ENCODE measurements at places on chromosomes 7 and 10.

DNA sequence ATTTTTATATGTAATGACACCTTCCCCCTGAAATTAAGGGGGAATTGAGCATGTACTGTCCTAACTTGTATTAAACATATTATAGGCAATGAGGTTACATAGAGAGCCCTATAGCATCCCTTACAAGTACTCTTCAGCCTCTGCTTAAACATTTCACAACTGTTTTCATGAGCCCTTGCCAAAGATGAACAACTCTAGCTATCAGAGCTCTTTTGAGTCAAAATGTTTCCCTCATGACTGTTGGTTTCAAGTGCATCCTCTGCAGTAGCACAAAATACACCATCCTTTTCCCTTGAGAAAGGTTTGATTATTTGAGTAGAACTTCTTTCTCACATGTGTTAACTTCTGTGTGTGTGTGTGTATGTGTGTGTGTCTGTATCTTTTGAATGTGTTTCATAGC, 1157.6 kb upstream of the CELF2 start:
- DNase-seq = no peak

DNA sequence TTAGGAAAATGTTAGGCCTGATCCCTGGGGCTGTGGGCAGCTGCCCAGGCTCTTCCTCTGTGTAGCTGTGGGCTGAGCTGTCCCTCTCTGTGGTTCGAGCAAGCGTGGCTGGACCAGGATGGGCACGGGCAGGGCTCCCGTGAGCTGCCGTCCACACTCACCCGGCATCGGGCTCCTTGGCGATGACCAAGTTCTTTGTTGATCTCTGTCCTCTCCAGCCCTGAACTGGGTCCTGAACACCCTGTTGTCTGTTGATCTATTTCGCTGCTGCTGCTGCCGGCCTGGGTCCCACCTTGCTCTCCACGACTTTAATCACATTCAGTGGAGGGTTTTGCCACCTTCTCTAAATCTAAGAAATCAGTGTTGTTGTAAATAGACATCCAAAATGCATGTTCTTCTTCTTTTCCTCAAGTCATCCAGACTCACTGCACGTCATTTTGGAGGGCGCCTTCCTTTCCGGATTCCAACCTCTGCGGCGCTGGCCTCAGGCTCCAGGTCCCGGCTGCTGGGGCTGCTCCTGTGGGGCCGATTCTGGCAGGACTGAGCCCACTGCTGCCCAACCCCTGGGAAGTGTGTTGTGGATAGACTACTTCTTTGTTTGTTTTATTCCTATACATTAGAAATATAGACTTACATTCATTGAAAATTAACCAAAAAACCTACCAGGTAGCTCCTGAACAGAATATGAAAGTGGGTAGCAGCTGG, 100.6 kb downstream of the DYNC2I1 start:
- no peak for DNase-seq

GRCh38 chr7:83697804-83698530, 49.0 kb upstream of the SEMA3E start:
- no peak for DNase-seq

DNA sequence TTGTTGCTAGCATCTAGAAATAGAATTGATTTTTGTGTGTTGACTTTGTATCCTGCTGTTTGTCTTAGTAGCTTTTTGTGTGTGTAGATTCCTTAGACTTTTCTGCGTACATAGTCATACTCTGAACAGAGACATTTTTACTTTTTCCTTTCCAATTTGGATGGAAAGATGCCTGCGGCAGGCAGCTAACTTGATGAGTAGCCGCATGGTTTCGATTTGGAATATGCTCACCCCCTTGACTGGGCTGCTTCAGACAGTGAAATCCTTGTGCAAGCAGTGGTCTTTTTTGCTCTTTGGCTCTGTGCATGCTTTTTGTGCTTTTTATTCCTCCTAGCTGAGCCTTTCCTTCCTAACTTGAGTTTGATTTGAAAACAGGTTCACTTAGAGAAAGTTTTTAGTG, 71.8 kb downstream of the HHEX start:
- no peak for DNase-seq

- DNase-seq = no peak
Measured at GRCh38 chr10:123148414-123149161, 652 bp downstream of the HMX2 start.

DNA sequence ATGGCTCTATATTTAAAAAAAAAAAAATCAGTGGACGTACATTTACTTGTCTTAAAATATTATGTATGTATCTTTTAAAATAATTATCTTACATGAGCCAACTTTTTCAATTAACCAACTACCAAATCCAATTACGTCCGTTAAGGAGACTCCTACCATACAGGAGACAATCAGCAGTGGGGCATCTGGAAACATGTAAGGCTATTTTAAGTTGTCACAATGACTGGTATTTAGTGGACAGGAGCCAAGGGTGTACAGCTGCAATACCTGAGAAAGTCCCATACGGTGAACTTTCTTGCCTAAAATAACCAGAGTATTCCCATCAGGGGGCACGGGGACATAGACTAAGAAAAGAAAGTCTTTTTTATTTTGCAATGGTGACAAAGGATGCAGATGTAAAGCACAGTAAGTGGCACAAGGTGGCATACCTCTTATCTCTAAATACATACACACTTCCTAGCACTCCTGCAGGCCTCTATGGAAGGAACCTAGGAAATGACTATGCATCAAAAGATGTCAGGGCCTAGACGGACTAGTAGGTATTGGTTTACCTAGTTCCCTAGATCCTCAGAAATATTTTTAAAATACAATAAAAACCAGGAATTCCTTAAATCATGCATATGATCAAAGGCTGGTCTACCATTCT, 16.0 kb upstream of the TLL2 start:
- DNase-seq = no peak

GRCh38 chr7:132106491-132106890, 469.8 kb downstream of the PLXNA4 start:
- no peak for DNase-seq

DNA sequence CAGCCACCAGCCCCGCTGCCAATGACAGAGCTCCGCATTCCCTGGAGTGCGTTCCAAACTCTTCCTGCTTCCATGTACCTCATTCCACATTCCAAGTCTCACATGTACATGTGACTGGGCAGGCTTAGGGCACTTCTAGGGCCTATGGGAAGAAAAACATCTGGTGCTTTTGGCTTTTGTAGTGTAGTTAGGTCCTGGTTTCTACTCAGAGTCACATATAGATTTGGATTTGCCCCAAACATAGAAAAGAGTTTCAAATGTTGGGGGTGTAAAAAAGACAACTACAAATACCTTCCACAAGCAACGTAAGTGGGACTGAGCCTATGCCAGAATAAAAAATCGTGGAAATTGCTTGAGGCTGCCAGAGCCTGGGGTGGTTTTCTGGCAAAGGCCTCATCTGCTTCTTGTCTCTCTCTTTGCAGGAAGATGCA, 84.1 kb downstream of the ZNF467 start:
- no peak for DNase-seq

- DNase-seq = no peak
Measured at GRCh38 chr7:12643644-12644043, 43.8 kb upstream of the ARL4A start.

GRCh38 chr10:119090968-119091367, 10.4 kb upstream of the EIF3A start:
- DNase-seq = no peak

DNA sequence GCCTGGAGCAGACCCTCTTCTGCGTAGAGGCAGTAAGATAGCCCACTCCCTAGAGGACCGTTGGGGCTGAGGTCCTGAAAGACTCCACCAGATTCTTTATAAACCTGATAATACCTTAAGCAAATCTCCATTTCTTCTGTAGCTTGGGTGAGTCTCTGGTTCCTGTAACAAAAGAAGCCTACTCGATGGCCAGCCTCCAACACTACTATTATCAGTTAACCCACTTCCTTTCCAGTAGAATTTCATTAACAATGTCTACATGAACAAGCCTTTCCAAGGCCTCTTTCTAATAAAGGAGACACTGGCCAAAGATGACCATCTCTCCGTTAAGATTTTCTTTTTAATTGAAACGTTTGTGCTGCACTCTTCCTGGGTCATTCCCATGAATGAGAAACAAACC, 201.7 kb upstream of the KCTD7 start:
- no peak for DNase-seq

- no peak for DNase-seq
Measured at GRCh38 chr7:105213611-105214010, 175.1 kb downstream of the SRPK2 start.

DNA sequence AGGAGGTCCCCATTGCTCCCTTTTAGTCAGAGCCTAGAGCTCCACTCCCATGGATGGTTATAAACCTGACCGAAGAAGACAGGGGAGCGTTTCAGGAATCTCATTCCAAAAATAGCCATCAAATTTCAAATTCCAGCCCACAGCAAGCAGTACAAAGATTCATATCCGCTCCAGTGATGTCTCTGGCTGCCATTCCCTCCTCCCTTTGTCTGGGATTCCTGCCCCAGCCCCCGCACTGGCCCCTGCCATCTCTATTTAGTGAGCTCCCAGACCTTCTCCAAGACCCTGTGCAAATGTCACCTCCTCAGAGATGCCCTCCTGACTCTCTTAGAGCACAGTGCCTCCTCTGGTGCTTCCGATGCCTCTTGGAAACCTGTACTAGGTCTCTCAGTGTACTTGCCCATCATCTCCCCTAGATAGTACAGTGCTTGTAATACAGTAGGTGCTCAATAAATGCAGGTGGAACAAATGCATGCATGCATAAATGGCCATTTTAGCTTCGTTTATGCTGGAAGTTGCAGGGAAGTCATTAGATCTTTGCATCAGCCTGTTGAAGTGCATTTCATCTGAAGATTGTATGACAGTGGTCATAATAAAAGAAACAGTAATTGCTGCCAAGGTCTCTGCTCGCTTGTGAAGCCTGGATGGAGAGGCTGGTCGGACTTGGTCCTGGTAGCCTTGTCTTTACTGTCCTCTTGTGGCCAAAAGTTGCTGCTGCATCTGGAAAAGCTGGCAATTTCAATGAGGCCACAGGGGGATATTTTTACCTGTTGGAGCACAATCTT, 32.0 kb upstream of the HABP2 start:
- peak; percentile 45 for DNase-seq
